ENCODE measurements at places on chromosomes 11 and 22.
A peak's percentile ranks its signal among the peaks of the same experiment; 100 is the strongest.

GRCh38 chr11:73465871-73466270 lies 89.7 kb downstream of the RELT start:
- DNase-seq = no peak

DNA sequence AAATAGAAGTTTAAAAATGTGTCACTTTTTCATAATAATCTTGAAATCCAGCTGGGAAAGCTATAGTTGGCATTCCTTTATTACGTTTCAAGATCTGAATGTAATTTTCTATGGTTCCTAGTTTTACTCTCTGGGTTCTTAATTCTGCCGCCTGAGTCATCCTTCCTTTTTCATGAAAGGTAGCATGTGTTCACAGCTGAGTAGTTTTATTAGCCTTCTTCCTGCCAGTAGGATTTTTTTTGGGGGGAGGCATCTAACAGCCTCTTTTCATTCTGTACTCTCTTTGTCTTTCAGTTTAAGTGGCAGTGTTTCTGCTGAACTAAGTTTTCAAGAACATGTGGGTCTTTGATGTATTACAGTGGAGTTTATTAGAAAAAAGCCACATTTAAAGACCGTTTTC lies 36.5 kb downstream of the OR2AG2 start:
- no peak for DNase-seq

DNA sequence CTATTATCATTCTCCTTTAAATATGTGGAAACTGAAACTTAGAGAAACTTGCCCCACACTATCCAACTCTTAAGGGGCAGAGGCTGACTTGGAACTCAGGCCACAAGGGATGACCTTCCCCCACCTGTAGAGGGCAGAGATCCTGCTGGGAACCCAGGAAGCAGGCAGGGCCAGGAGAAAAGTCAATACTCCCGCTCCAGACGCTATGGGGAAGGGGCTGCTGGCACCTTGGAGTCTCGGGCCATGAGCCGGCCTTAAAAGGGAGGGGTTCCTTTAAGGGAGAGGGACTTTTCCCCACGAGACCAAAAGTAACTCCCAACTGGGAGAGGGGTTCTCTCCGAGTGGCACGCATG lies 620 bp upstream of the ANO5 start:
- DNase-seq = no peak

DNA sequence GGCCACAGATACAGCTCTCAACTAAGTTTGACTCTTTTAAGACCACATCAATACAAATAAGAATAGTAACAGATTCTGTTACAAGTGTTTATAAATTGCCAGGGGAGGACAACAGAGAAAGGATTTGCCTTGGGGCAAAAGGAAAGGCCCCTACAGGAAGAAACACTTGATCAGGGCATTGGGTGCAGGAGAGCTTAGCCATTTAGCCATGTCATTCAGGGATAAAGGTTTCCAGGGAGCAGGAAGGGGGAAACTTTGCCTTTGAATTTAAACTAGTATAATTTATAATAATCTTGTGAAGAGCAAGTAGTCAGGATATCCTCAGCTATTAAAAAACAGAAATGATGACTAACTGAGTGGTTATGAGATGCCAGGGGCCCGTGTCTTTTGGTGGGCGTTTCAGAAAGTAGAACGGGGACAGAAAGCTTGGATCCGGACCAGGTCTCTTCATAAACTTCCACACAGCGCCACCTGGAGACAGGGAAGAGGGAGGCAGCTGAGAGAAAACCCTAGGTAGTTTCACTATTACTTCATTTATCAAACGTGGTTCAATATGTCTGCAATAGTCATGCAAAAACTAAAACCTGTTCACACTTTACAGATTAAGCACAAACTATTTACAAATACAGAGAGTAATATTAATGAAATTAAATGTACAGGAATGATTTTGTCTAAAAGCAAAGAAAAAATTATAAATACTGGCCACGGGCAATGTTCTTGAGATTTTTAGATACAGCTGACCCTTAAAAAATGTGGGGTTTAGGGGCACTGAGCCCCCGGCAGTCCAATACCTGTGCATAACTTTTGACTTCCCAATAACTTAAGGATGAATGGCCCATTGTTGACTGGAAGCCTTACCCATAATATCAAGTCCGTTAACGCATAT lies 11.0 kb upstream of the SLC5A4 start:
- DNase-seq = peak; percentile 88

GRCh38 chr11:94276943-94277342 lies 27.4 kb upstream of the IZUMO1R start:
- no peak for DNase-seq

DNA sequence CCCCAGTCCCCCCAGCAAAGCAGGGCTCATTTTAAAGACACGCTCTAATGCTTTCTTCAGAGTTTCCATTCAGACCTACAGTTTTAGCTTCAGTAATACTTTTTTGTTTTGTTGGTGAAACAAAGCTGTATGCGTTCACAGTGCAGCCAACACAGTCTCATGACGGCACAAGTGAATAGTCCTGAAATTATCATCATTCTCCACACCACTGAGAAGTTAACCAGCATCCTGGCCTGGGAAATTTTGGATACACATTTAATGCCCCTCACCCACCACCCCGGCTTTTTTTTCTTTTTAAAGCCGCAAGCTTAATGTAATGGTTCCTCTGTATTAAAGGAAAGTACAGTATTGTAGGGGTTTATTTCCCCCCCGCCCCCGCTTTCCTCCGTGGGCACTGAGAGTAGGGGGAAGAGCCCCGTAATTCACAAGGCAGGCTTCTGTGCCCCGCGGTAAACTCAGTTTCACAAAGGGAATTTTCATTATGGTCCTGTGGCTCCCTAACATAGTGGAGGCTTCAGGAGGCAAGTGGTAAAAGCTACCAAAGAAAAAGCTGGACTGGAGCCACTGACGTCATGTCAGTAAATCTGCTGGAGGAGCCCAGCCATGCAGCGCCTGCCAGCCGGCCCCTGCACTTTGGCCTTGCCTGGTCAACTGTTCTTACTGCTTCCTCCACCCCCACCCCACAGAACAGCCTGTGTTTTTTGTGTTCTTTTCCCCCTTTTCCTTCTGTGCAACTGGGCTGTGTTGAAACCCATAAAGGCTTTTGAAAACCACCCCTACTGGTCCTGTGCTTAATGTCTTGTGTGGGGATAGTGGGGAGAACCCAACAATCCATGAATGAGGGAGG lies 18.2 kb downstream of the TEAD1 start:
- DNase-seq = no peak

DNA sequence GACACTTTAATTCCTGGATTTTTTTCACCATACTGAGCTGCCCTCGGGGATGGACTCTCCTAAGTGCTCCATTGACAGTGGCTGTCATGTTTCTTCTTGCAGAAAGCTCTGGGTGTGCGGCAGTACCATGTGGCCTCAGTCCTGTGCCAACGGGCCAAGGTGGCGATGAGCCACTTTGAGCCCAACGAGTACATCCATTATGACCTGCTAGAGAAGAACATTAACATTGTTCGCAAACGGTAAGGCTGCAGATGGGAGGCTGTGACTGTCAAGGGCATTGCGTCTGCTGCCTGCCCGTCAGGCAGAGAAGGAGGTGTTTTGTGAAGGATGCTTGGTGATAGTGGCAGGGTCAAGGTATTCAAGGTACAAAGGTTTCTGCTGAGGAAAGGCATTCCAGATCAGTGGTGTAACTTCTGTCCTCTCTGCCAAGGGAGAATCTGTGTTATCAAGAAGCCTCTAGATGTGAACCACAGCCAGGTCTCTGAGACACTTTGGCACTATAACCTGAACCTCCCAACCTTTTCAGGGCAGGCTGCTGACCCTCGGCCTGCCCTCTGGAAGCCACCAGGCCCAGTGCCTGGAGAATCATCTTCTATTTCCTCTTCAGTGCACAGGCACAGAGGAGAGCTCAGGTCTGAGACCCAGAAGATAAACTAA lies 30.8 kb downstream of the ACO2 start:
- no peak for DNase-seq

DNA sequence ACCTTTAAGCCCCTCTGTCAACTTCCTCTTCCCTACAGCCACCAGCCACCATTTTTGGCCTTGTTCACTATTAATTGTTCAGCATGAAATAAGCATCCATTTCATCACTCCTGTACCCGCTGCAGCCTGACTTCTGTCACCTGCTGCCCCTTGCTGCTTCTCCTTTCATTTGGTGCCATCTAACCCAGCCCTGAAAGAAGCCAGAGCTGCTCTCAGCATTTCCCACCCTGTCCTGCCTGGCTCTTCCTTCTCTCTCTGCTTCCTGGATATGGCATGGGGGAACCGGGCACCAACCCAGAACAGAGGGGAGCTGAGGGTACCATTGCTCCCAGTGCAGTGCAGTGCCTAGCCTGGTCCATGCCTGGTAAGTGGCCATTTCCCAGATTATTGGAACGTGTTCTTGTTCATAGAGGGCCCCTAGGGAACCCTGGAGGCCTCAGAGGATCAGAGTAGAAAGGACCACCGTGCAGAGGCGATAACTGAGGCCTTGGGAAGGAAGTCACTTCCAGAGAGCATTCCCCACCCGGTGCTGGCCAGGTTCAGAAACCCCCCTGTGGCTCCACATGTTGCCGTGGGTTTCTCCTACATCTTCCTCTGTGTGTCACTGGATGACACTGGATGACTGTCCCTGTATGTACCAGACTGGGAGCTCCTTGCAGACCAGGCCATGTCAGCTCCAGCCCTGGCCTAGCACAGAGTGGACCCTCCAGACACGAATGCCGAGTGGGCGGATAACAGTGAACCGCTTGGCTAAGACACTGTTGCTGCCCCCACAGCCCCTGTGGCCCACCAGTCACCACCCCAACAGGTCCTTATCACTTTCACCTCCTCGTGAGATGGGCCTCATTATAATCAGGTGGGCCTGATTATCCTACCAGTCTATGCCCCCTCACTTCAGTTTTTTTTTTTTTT lies 4.7 kb downstream of the YDJC start:
- no peak for DNase-seq

- DNase-seq = no peak
Measured at GRCh38 chr11:45169310-45170072, 23.1 kb downstream of the PRDM11 start.

DNA sequence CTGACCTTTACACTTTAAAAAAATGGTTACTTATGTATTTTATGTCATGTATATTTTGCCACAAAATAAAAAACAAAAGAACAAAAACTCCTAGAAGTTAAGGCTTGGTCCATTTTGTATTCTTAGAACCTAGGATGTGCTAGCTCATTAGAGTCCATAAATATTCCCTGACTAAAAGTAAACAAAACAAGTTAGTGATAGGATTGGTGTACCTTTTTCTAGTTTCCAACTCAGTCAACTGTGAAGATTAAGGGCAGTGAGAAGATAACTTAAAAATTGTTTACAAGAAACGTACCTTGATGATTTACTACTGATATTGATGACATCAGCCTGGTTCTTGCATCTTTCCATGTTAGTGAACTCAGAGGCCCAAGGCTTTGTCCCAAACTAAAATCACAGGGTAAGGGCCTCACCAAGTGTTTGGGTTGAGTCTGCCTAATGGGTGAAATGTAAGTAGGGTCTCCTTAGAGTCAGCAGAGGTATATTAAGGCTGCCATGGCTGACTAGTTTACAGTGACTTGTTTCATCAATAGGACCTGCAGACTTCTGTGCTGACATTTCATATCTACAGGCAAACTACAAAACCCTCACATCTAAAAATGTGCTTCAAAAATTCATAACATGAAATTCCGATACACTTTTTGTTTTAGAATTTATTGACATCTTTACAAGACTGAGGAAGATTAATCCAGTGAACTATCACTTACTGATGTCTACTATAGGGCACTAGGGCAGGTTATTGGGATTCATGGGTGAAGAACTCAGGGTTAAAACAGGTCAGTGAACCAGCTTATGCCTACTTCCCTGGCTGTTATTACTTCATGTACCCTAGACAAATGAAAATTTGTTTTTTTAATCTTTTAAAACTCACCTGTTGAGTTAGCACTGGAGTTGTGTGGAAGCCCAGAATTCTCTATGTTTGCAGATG lies 4.4 kb downstream of the TMEM123 start:
- DNase-seq = no peak

DNA sequence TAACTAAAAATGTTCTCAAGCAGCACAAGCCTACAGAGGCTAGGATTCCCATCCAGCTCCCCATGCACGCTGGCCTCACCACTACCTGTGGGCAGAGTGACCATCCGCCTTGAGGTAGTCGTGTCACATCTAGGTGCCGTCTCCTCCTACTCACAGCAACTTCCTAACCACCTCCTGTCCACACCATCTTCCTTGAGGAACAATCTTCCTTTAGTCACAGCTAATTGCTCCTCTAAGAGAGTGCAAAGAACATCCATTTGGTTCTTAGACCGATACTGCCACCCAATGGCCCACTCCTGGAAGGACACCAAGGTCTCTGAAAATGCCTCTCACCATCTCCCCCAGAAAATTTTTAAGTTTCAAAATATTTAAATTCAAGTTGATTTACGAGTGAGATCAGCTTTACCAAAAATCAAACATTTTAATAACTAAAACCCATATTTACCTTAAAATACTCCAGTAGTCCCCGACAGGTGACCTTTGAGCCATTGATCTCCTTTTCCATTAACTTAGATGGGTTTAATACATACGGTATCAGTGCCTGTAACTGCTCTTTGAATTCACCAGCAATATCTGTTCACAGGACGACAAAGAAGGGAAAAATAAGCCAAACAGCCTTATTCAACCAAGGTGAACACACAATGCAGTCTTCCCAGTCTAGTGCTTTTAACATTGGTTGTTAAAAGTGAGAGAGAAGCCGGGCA lies 21.7 kb upstream of the PLAAT3 start:
- DNase-seq = peak; percentile 85

DNA sequence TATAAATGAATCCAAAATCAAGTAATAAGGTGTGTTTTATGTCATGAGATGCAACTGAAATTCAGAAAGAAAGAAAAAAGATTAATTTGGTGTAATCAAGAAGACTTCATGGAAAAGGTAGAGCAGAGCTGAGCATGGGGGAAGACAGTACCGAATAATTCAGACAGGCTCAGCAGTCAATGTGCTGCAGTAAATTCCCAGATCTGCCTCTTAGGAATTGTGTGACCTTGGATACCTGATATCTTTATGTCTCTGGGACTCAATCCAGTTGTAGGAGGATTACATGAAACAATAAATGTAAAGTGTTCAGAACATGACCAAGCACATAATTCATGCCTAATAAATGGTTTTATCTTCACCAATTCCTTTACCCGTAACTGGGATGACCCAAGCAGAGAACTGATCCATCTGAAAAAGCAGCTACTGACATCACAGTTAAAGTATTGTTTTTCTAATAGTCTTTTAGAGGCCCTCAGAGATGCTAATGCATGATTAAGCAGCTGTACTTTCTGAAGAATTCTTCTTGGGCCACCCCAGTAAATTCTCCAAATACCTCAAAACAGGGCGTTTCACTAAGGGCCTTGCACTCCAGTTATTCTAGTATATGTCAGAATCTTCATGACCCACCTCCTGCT lies 7.8 kb downstream of the MS4A12 start:
- DNase-seq = no peak

GRCh38 chr22:41696703-41697102 lies 2.6 kb upstream of the MEI1 start:
- DNase-seq = no peak

- DNase-seq = peak; percentile 71
Measured at GRCh38 chr11:13216019-13216710, 61.4 kb upstream of the BMAL1 start.

- no peak for DNase-seq
Measured at GRCh38 chr11:94933223-94934130, 39.9 kb downstream of the CWC15 start.

- DNase-seq = peak; percentile 48
Measured at GRCh38 chr11:134438542-134439537, 26.8 kb upstream of the B3GAT1 start.

Data from activated effector memory CD4-positive, alpha-beta T cell treated with anti-CD3 and anti-CD28 coated beads, Interleukin-2, amount 50 U/mL, for 16 hours (primary cell).